ENCODE measurements at places on chromosomes 3 and 15.
A peak's percentile ranks its signal among the peaks of the same experiment; 100 is the strongest.

DNA sequence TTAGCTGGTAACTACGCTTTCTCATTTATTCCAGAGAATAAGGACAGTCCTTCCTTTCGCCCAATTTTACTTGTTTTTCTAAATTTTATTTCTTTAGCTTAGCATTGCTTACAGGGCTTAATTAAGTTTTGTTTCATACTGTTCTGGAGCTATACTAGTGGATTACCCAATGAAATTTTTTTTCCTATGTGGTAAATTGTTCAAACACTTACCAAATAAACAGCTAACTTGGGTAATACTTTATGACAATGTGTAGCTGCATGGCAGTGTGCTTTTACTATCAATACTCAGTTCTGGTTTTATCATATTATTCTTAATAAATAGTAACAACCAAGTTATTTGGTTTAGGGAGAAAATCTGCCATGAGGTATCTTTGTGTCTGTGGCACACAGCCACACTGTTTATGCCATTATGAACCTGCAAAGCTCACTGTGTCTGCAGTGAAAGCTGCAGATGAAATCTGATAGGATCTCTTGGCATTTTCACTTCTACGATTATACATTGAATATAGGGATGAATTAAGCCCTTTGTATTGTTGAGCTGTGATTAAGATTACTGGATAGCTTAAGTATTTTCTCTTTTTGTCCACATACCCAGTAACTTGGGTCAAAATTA, 37.2 kb downstream of the UBE2E2 start:
- DNase-seq = no peak

GRCh38 chr3:29436612-29437323, 155.9 kb downstream of the RBMS3 start:
- no peak for DNase-seq

- DNase-seq = no peak
Measured at GRCh38 chr15:65330934-65331645, 26.6 kb downstream of the RNU5B-1 start.

DNA sequence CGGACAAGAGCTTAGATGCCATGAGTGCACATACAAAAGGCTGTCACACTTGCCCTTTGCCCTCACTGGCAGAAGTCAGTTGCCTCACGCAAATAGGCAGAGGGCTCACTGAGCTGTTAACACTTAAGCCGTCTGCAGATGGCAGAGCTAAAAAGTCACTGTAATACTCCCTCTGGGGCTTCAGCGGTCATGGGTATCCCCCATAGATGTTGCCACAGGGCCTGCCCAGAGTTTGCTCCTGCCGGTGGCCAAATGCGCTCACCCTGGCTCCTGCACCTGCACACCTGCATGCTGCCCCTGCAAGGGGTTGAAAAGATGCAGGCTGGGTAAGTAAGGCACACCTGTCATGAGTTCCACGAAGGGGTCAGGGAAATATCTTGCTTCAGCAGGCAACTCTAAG, 741.5 kb downstream of the EDEM1 start:
- DNase-seq = no peak

DNA sequence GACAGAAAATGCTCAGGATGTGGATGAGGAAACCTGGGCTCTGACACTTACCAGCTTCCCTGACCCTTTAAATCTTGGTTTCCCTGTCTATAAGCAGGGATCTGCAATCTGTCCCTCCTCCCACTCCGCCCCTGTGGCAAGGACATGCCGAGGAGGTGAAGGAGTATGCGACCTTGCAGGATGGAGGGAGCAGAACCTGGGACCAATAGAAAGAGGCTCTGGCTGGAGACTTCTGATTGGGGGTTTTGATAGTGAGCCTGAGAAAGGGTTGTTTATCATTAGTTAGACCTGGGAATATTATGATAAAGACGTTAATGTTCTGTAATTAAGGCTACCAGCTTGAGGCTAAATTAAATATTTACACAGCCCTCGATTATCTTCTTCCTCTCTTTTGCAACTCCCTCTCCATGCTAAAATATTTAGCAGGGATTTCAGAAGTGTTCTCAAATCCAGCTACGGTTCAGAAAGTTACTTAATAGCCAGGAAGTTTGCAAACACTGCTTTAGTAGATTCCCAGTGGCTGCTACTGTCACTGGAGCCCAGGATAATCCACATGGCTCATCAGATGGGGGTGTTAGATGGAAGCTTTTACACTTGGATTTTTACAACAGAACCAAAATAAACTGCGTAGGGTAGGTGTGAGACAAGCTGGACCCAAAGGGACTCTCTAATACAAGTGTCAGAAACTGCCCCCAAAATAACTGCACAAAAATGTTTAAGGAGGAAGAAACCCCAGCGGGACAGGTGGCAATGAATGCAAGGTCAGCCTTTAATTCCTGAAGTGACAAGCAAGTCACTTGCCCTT, 9.2 kb upstream of the PAQR5 start:
- DNase-seq = no peak

DNA sequence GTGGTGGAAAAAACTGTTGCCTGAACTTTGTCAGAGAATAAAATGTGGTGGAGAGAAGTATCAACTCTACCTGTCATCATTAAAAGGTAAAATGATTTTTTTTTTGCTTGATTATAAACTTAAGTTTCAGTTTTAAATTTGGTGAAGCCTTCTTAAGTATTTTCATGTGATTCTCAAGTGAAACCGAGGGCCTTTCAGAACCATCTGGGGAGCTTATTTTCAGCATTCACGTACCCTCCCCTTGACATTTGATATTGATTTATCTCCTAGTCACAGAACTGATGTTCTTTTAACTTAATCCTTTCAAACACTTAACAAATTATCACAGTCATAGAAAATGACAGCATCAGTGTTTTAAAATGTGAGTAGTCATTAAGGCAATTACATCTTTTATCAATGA, 38.5 kb downstream of the HPS3 start:
- DNase-seq = no peak

- no peak for DNase-seq
Measured at GRCh38 chr15:70320077-70320476, 222.4 kb upstream of the TLE3 start.

DNA sequence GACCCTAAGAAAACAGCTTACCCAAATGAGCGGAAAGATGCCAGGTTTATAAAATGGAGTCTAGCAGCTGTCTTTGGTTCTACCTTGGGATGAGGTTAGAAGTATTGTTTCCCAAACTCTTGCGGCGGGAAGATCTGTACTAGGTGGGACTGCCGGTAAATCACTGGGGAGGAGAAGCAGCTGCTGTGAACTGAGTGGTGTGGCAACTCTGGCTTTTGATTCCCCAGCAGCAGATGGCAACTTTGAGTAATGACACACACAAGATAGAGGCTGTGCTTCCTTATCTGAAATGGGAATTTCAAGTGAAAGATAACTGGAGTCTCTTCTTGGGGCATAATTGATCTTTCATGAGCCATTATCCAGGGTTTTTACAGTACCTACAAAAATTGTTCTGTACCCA, 184.9 kb downstream of the ATG7 start:
- no peak for DNase-seq

GRCh38 chr3:105802118-105802706, 66.6 kb downstream of the CBLB start:
- DNase-seq = no peak

- DNase-seq = peak; percentile 46
Measured at GRCh38 chr3:160480931-160481330, 31.3 kb upstream of the TRIM59 start.

GRCh38 chr3:46966811-46967210, 9.7 kb downstream of the CCDC12 start:
- DNase-seq = no peak

DNA sequence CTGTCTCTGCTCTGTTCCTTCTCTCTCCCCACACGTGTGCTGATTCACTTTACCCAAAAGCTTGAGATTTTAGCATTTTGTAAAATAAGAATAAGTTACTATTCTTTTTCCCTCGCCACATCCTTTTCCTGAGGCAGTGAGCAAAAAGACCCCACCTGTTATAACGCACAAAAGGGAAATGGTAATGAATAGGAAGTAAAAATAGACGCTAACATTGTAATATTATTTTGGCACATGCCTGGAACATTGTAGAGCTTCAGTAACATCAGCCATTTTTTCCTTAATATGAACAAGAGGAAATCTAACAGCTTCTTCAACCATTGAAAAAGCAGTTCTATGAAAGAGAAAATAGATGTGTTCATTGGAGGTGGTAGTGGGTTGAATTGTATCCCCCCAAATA, 40.5 kb downstream of the CD200 start:
- DNase-seq = no peak

DNA sequence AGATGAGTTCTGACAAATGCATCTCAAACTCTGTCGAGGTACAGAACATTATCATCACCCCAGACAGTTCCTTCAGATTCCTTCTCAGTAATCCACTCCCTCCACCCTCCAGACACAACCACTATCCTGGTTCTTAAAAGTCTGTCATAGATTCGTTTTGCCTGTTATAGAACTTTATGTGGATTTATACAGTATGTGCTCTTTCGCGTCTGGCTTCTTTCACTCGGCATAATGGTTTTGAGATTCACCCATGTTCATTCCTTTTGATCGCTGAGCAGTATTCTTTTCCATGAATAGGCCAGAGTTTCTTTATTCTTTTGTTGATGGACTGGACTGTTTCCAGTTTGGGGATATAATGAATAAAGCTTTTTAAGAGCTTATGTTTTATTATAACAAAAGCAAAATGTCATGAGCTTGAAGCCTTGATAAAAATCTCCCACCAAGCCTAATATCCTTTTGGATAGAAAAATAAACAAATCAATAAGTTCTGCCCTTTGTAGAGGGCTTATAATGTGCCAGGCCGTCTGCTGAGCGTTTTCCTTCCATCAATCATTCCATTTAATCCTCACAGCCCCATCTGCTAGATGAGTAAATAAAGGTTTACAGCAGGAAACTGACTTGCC, 21.3 kb upstream of the RFTN1 start:
- DNase-seq = no peak

All from fibroblast of upper back skin (primary cell).